A549 (cell line): ENCODE measurements at places on chromosomes 2 and 18.
A peak's percentile ranks its signal among the peaks of the same experiment; 100 is the strongest.

- no peak for DNase-seq
Measured at GRCh38 chr2:128292599-128293425, 25.9 kb downstream of the HS6ST1 start.

DNA sequence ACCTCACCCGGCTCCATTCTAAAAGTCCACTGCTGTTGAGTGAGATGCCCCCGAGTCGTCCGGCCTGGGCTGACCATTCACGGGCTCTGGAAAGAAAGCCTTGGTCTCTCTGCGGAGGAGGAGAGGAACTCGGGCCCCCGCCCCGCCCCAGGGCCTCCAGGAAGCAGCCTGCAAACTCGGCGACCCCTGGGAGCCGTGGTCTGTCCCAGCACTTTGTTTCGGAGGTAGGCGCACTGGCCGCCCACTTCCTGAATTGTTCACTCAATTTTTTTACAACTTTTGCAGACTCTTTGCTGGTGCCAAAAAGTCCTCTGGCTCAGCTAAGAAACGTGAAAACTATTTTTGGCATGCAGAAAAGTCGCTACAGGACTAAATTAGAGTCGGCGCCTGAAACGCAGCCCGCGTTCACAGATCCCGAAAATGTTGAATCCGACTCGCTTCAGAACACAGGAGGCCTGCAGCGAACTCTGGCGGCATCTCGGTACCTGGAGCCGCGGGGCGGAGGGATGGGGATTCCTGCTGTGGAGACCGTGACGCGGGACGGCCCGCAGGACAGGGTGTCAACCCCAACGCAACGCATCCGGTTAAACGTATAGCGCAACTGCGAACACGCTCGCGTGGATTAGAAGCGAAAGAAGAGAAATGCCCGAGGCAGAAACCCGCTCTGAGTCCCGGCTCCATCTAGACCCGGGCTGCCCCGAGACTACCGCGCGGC lies 1.5 kb downstream of the PXDN start:
- DNase-seq: peak; percentile 67

DNA sequence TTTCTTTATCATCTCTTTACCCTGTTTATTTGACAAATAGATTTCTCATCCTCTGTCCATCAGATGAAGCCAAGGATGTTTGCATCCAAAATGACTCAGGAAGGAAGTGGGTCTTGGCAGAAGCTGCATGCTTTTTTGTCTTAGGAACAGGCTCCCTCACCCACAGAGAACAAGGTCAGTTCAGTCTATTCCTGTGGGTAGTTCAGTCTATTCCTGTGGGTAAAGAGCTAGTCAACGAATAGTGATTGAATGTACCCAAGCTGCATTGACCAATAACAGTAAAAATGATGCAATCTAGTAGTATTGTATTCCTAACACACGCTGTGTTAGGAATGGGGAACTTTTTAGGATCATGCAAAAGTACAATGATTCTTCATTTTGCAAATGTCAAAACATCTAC lies 290.8 kb upstream of the TANK start:
- no peak for DNase-seq

GRCh38 chr2:101667823-101668222 lies 29.7 kb upstream of the MAP4K4 start:
- no peak for DNase-seq

- no peak for DNase-seq
Measured at GRCh38 chr2:34844629-34845028, 1245.5 kb upstream of the FAM98A start.
